ENCODE measurements at places on chromosomes 3 and 15.

GRCh38 chr3:158279609-158280008, 169.7 kb downstream of the RSRC1 start:
- H3K27me3 ChIP-seq = no peaks in the 10 kb centered on the region
- no peak for DNase-seq
- H3K4me1 ChIP-seq = no peaks in the 10 kb centered on the region
- peaks cover 3% of the 10 kb centered on the region for H3K36me3 ChIP-seq

DNA sequence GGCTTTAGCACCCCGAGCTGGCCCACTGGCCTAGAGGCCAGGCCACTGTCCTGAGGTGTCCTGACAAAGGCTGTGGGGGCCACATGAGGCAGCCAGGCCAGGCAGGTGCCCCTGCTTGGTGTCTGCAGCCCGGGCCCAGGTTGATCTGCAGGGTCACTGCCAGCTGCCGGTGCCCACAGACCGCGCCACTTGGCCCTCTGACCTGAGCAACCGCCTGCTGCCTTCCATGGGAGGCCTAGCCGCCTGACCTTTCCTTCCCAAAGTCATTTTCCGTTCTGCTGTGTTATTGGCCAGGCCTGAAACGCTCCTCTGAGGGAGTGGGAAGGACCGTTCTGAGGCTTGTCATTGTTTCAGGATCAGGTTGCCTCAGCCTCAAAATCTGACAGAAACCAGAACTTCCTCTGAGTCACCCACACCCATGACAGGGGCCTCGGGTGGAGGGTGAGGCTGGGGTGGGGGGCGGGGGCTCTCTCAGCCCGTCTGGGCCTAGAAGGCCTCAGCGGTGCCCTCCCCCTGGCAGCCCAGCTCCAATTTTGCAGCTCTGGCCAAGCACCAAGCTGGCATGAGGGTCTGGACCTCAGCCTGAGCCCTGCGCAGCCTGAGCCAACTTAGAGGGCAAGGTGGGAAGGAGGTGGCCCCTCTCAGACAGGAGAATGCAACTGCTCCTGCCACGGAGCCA, 140.7 kb upstream of the MEF2A start:
- H3K4me1 ChIP-seq = peaks cover 49% of the 10 kb centered on the region
- H3K36me3 ChIP-seq = peaks cover 4% of the 10 kb centered on the region
- peak overlapping the region; percentile 88 for H3K27ac ChIP-seq
- peaks cover 4% of the 10 kb centered on the region for H3K27me3 ChIP-seq

- H3K27ac ChIP-seq = peak overlapping the region; percentile 48
- H3K4me1 ChIP-seq = peaks cover 37% of the 10 kb centered on the region
- peak overlapping the region; percentile 99 for H3K4me3 ChIP-seq
- H3K27me3 ChIP-seq = peaks cover 1% of the 10 kb centered on the region
- no peak for DNase-seq
- peaks cover 27% of the 10 kb centered on the region for H3K36me3 ChIP-seq
Observed at GRCh38 chr15:34365091-34365825, 1.7 kb downstream of the LPCAT4 start.

- no peak overlapping the region for H3K27ac ChIP-seq
- H3K27me3 ChIP-seq = no peaks in the 10 kb centered on the region
- no peak overlapping the region for H3K4me3 ChIP-seq
Observed at GRCh38 chr15:85457392-85457968, 77.1 kb downstream of the AKAP13 start.

- peaks cover 32% of the 10 kb centered on the region for H3K4me1 ChIP-seq
- no peak overlapping the region for H3K27ac ChIP-seq
- H3K4me3 ChIP-seq = peak overlapping the region; percentile 27
- H3K36me3 ChIP-seq = no peaks in the 10 kb centered on the region
- peak; percentile 54 for DNase-seq
- no peaks in the 10 kb centered on the region for H3K27me3 ChIP-seq
Observed at GRCh38 chr3:17747174-17747889, 4.9 kb upstream of the TBC1D5 start.

- H3K27ac ChIP-seq = peak overlapping the region; percentile 90
- peak overlapping the region; percentile 82 for H3K4me3 ChIP-seq
- H3K36me3 ChIP-seq = peaks cover 10% of the 10 kb centered on the region
- H3K27me3 ChIP-seq = no peaks in the 10 kb centered on the region
- peak; percentile 89 for DNase-seq
- peaks cover 76% of the 10 kb centered on the region for H3K4me1 ChIP-seq
Observed at GRCh38 chr15:38651328-38652038, 86.9 kb upstream of the RASGRP1 start.

GRCh38 chr15:29743475-29743874, 78.8 kb downstream of the TJP1 start:
- peaks cover 7% of the 10 kb centered on the region for H3K27me3 ChIP-seq
- no peak overlapping the region for H3K27ac ChIP-seq
- no peak for DNase-seq
- no peaks in the 10 kb centered on the region for H3K36me3 ChIP-seq

DNA sequence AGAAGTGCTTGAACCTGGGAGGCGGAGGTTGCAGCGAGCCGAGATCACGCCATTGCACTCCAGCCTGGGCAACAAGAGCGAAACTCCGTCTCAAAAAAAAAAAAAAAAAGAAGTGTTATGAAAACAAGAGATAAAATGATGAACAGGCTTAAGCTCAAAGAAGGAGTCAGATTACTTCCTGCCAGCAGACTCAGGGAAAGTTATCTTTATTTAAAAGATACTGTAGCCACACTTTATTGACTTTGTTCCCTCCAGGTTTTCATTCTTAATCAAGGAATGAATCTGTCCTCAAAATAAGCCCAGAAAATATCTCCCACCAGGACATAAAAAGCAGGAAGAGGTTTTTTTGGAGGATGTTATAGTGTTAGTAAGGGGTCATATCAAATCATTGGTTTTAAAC, 176.5 kb upstream of the KCNMB2 start:
- H3K27me3 ChIP-seq = no peaks in the 10 kb centered on the region
- no peak for DNase-seq
- no peaks in the 10 kb centered on the region for H3K36me3 ChIP-seq
- H3K4me1 ChIP-seq = no peaks in the 10 kb centered on the region
- no peak overlapping the region for H3K4me3 ChIP-seq

DNA sequence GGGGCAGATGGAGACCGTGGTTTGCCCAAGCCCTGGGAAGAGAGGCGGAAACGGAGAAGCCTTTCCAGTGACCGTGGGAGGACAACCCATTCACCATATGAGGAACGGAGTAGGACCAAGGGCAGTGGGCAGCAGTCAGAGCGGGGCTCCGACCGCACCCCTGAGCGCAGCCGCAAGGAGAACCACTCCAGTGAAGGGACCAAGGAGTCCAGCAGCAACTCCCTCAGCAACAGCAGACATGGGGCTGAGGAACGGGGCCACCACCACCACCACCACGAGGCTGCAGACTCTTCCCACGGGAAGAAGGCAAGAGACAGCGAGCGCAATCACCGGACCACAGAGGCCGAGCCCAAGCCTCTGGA, 2.0 kb downstream of the RBM15B start:
- peak overlapping the region; percentile 51 for H3K27ac ChIP-seq
- H3K27me3 ChIP-seq = no peaks in the 10 kb centered on the region
- H3K4me1 ChIP-seq = peaks cover 47% of the 10 kb centered on the region
- no peak for DNase-seq
- H3K36me3 ChIP-seq = peaks cover 54% of the 10 kb centered on the region

- peak overlapping the region; percentile 4 for H3K4me3 ChIP-seq
- H3K4me1 ChIP-seq = peaks cover 14% of the 10 kb centered on the region
- peak; percentile 62 for DNase-seq
- no peaks in the 10 kb centered on the region for H3K27me3 ChIP-seq
- peaks cover 42% of the 10 kb centered on the region for H3K36me3 ChIP-seq
- peak overlapping the region; percentile 67 for H3K27ac ChIP-seq
Observed at GRCh38 chr3:184872200-184872599, 60.2 kb downstream of the VPS8 start.

DNA sequence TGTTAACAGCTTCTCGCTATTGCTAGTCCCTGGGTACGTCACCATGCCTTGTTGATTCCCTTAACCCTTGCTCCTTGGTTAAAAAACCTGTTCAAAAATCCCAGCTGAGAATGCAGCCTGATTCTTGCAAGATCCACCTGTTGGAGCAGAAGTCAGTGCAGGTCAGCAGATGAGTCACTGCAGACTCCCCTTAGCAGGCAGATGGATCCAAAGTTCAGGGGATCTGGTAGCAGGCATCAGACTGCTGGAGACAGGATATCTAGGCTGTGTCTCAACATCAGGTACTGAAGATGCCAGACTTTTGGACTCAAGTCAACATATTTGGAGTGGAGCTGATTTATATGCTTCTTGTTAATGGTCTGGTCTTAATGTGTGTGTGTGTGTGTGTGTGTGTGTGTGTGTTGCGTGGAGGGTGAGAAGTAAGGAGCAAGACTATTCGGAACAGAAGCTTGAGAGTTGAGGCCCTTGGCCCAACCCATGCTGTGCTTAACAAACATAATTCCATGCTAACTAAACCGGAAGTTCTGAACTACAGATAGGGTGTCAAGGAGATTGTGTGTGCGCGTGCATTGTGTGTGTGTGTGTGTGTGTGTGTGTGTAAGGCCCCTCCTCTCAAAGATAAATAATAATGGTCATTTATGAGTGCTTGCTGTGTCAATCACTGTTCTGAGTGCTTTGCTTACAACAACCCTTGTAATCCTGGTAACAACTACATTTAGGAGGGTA, 1.0 kb upstream of the C3orf52 start:
- H3K4me1 ChIP-seq = peaks cover 37% of the 10 kb centered on the region
- no peak for DNase-seq
- peaks cover 2% of the 10 kb centered on the region for H3K27me3 ChIP-seq
- H3K36me3 ChIP-seq = peaks cover 4% of the 10 kb centered on the region
- no peak overlapping the region for H3K27ac ChIP-seq

- no peaks in the 10 kb centered on the region for H3K36me3 ChIP-seq
- no peaks in the 10 kb centered on the region for H3K4me1 ChIP-seq
- no peak overlapping the region for H3K27ac ChIP-seq
- DNase-seq = no peak
- no peak overlapping the region for H3K4me3 ChIP-seq
Observed at GRCh38 chr3:141346007-141346406, 22.3 kb upstream of the ZBTB38 start.

GRCh38 chr3:43727930-43728329, 37.2 kb downstream of the ABHD5 start:
- H3K27me3 ChIP-seq = no peaks in the 10 kb centered on the region
- DNase-seq = no peak
- no peaks in the 10 kb centered on the region for H3K4me1 ChIP-seq
- H3K27ac ChIP-seq = no peak overlapping the region

DNA sequence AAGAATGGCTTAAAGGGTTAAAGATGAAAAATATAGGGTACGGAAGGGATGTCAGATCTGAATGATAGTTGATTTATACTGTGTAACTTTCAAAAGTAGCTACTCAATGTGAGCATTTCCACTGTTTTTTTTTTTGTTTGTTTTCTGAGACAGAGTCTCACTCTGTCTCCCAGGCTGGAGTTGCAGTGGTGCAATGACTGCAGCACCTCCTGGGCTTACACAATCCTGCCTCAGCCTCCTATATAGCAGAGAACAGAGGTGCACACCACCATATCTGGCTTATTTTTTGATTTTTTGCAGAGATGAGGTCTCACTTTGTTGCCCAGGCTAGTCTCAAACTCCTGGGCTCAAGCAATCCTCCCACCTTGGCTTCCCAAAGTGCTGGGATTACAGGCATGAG, 9.9 kb upstream of the PXK start:
- H3K27ac ChIP-seq = no peak overlapping the region
- no peaks in the 10 kb centered on the region for H3K27me3 ChIP-seq
- no peak for DNase-seq
- peaks cover 22% of the 10 kb centered on the region for H3K36me3 ChIP-seq

DNA sequence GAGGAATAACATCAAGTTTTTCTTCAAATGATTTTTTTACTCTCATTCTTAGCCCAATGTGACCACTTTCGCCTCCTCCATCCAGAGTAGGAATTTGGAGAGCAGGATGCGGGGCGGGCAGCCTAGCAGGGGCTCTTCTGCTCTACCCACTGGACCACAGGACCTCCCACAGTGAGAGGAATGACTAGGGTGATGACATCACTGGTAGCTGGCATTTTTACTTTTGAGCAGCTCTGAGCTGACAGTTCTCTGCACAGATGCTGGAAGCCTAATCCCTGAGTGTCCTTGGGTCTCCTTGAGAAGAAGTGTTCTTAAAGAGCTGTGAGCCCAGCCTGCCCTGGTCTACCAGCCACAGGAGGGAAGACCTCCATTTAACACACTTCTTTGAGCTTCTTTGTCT, 1.4 kb upstream of the HCN4 start:
- peaks cover 52% of the 10 kb centered on the region for H3K27me3 ChIP-seq
- peak overlapping the region; percentile 15 for H3K27ac ChIP-seq
- DNase-seq = no peak
- peaks cover 2% of the 10 kb centered on the region for H3K4me1 ChIP-seq

GRCh38 chr3:129929383-129929782, 35.9 kb upstream of the TMCC1 start:
- H3K27ac ChIP-seq = no peak overlapping the region
- H3K36me3 ChIP-seq = no peaks in the 10 kb centered on the region
- peaks cover under 1% of the 10 kb centered on the region for H3K4me1 ChIP-seq
- peaks cover 5% of the 10 kb centered on the region for H3K27me3 ChIP-seq
- DNase-seq = no peak

DNA sequence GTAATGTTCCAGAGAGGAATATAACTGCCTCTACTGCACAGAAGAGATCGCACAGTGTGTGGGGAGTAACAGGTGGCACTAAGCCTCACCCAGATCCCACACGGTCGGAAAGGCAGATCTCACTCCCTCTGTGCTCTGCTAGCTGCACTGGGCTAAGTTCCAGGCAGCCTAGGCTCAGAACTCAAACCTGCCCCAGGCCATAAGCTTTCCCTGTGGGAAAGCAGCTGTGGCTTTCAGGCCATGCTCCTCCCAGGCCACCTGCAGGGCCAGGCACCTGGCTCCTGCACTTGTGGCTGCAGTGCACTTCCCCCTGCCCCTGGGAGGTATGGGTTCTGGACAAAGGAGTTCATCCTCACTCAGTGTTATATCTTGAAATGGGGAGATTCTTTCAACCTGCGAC, 27.5 kb downstream of the PCCB start:
- H3K27me3 ChIP-seq = no peaks in the 10 kb centered on the region
- peaks cover 53% of the 10 kb centered on the region for H3K36me3 ChIP-seq
- DNase-seq = peak; percentile 34
- peaks cover 2% of the 10 kb centered on the region for H3K4me1 ChIP-seq
- H3K27ac ChIP-seq = no peak overlapping the region

DNA sequence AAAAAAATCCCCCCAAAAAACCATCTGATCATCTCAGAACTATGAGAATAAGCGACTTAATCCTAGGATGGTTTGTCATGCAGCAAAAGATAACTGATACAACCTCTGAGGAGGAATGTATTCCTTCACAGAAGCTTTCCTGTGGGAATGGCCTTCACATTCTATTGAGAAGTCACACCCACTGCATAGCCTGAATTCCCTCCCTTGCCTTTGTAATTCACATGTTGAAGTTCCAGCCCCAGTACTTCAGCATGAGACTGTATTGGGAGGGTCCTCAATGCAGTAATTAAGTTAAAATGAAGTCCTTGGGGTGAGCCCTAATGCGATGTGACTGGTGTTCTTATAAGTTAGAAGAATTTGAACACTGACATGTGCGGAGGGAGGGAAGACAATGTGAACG, 395.2 kb downstream of the TUSC7 start:
- H3K36me3 ChIP-seq = no peaks in the 10 kb centered on the region
- no peak overlapping the region for H3K27ac ChIP-seq
- no peaks in the 10 kb centered on the region for H3K4me1 ChIP-seq
- DNase-seq = no peak
- no peak overlapping the region for H3K4me3 ChIP-seq
- no peaks in the 10 kb centered on the region for H3K27me3 ChIP-seq

- H3K4me3 ChIP-seq = no peak overlapping the region
- no peak overlapping the region for H3K27ac ChIP-seq
- peak; percentile 77 for DNase-seq
- peaks cover 13% of the 10 kb centered on the region for H3K36me3 ChIP-seq
- H3K27me3 ChIP-seq = no peaks in the 10 kb centered on the region
Observed at GRCh38 chr3:149936812-149937230, 33.9 kb downstream of the PFN2 start.
